ENCODE measurements at places on chromosomes 4 and X.
A peak's percentile ranks its signal among the peaks of the same experiment; 100 is the strongest.

GRCh38 chr4:152735396-152735859 lies 44.1 kb downstream of the TIGD4 start:
- DNase-seq = peak; percentile 54

DNA sequence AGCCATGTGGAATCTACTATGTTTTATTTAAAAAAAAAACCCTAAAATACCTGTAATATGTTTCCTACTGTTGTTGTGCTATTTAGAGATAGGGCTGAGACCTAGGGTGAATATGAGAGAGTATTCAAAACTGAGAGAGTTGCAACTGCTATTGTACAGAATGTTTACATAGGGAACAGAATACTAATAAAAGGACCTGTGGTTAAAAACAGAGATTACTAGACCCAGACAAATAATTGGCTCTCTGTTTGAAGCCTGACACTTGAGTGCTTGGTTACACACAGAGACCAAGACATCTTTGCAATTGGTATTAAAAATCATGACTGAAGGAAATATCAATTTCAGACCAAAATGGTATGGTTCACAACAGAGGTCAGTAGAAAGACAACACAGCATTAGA lies 278.9 kb upstream of the GIMD1 start:
- no peak for DNase-seq

- no peak for DNase-seq
Observed at GRCh38 chr4:108649863-108650211, 562 bp upstream of the OSTC start.

DNA sequence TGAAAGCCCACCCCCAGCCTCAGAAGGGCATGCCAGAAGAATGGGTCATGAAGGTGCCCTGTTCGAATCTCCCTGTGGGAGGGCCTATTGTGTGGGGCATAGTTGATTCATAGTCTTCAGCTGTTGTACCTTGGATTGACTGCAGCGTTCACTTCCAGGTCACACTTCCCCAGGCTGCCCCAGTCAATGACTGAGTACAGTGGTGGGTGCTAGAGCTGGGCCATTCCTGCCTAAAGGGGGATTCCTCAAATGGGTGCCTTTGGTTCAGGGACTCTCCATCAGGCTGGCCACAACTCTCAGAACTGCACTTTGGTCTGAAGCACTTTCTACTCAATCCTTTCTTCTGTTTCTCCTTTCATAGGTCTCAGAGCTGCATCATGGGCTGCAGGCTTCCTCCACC lies 35.0 kb upstream of the RASGEF1B start:
- no peak for DNase-seq

DNA sequence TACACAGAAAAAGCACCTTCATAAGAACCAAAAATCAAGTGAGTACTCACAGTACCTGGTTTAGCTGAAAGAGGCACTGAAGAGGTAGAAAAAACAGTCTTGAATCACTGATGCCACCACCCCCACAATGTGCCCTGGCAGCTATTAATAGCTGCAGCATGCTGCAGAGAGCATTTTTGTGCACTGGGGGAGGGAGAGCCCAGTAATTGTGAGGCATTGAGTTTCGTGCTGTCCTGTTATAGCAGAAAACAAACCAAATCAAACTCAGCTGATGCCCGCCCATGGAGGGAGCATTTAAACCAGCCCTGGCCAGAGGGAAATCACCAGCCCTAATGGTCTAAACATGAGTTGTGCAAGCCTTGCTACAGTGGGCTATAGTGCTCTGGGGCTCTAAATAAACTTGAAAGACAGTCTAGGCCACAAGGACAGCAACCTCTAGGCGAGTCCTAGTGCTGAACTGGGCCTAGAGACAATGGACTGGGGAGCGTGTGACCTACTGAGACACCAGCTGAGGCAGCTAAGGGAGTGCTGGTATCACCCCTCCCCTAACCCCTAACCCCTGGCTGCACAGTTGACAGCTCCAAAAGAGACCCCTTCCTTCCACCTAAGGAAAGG lies 106.3 kb upstream of the TMLHE start:
- DNase-seq = peak; percentile 2

DNA sequence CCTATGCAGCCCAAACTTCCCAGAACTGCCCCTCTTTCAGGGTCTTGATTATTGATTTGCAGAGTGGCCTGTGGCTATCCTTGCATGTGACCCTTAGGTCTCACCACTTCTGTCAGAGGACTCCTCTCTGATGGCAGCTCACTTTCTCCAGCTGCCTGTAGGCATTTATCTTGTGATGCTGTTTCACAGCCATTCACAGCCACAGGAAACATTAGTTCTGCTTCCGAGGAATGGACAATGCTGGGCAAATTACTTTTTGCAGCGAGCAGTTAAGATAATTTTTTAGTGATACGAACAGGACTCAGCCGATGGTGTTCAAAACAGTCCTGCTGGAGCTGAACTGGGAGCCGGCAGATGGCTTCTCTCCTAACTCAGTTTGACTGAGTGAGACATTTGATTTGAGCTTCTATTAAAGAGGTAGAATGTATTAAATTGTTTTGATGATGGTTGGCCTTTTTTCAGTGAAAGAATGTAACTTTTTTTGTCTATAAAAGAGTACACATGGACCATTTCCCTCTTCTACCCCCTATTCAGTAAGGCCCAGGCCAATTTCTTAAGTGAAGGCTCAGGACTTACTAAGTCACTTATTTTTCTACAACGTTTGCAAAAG lies 58.4 kb upstream of the TMEM150C start:
- no peak for DNase-seq

- no peak for DNase-seq
Observed at GRCh38 chr4:185744488-185744862, 67.5 kb downstream of the SORBS2 start.

- peak; percentile 70 for DNase-seq
Observed at GRCh38 chrX:70168238-70169188, 8.8 kb upstream of the DGAT2L6 start.

DNA sequence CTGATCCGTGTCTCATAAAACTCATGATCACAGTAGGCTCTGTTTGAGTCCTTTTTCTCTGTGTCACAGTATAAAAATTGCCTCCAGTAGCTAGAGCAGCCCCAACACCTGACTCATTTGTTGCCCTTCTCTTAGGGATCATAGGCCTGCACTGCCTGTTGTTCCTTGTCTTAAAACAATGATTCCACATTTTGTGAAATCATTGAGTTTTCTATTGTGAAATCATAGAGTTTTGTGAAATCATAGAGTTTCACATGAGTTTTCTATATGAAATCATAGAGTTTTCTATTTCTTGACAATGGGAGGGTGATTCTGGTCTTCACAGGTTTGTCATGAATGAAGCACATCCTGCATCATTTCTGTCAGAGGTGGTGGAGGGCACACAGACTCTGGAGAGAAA lies 239.9 kb downstream of the GASK1B start:
- no peak for DNase-seq

DNA sequence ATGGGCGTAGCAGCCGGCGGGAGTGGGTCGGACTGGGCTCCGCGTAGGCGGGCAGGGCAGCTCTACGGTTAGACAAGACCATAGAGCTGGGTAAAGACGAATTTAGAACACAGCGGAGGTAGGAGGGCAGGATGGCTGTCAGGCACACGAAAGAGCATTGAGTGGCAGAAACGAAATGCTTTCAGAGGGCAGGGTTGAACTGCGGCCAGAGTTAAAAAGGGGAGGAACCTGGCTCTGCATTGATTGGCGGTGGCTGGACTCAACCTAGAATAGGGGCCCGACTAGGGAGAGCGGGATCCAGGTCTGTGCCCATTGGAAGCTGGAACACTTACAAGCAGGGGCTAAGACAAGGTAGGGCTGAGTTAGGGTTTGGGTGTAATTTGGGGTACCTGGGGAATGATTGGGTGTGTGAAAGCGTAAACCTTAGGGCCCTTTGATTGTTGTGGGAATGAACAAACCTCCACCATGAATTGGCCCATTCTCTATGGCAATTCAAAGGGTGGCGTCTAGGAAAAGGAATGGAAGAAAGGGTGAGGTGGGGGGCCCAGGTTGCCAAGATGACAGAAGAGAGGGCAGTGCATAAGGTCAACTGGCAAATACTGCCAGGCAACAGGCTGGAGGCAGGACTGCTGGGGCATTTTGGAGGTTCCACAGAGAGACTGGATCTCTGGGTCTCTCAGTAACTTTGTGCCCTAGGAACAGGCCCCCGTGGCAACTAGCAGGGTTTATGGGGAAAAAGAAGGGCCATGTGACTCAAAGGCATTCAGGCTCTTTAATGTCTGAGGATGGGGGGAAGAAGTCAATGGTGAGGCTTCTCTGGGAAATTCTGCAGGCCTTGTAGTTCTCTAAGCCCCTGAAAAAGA lies 911 bp upstream of the ELK1 start:
- no peak for DNase-seq

DNA sequence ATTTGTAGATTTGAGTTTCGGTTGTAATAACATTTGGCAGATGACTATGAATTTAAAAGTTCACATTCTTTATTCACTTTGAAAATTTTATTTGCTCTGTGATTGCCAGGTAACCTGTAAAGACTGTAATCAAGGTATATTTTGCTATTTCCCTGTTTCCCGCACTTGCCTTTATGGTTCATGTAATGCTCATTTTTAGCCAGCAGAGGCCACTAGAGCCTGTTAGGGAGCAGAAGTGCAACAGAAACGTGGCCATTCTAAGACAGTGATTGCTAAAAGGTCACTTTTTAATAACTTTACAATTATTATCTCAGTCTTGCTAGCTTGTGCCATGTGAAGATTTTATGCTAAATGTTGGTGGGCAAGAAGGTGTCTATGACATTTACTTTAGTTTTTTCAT lies 12.4 kb downstream of the YIPF6 start:
- peak; percentile 58 for DNase-seq

DNA sequence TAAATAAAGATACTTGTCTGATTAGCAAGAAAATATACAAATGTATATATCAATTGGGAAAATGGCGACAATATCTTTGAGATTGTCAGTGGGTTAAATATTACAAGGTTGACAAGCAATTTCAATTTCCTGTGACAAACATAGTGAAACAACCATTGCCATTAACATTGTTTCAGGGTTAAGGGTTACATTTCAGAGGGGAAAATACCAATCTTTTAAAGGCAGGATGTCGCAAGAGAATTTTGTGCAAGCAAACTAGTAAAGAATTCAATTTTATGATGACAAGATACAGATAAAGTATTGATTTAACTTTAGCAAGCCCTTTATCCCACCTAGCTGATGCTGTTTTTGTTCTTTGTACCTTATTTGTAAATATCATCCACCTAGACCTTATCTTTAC lies 305.8 kb upstream of the GRIA3 start:
- no peak for DNase-seq

DNA sequence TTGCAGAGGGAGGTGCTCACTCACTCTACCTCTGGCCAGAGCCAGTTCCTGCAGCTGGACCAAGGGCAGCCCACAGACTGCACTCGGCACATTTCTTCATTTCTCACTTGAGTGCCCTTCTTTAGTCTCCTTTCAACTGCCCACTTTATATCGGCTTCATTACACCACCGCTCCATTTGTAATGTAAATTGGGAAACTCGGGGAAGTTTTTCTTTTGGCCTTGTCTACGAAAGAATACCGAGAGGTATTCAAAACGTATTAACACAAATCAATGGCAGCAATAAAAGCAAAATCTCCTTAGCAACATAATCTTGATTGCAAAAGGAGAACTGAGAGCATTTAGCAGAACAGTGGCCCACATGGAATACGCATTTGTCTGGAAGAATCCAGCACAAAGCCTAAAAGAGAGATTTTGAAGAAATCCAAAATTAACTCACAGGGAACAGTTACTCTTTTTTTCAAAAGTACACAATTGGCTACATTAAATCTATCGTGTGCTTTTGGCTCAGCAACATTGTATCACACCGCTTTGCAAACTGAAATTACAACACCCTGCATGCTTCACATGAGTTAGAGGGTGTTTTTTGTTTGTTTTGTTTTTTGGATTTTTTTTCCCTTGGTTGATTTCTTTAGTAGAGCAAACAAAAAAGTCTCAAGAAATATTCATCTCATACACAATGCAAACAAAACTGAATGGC lies 62.6 kb downstream of the CHIC2 start:
- no peak for DNase-seq

- DNase-seq = peak; percentile 86
Observed at GRCh38 chr4:73450398-73451004, 14.5 kb downstream of the AFP start.

GRCh38 chr4:156888762-156889161 lies 82.8 kb downstream of the PDGFC start:
- peak; percentile 83 for DNase-seq

- no peak for DNase-seq
Observed at GRCh38 chr4:75980576-75980975, 10.2 kb downstream of the SDAD1 start.

GRCh38 chrX:111168314-111168713 lies 72.3 kb downstream of the PAK3 start:
- peak; percentile 13 for DNase-seq

GRCh38 chr4:129344058-129344457 lies 248.1 kb downstream of the C4orf33 start:
- peak; percentile 66 for DNase-seq

DNA sequence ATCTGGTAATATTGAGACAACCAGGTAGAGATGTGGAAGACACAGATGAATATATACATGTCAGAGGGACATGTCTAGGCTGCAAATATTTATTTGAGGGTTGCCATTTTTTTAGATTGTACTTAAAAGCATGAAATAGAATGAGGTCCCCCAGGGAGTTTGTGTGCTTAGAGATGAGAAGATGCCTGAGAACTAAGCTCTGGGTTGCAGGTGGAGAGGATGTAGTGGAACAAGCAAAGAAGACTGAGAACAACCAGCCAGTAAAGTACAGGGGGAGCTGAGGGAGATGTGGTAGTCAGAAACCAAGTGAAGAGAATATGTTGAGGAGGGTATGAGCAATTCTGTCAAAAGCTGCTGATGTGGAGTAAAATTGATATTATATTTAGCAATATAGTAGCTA lies 95.6 kb upstream of the UNC5C start:
- no peak for DNase-seq

GRCh38 chr4:168817370-168817769 lies 192.7 kb downstream of the CBR4 start:
- DNase-seq = no peak

All from fibroblast of pulmonary artery (primary cell).